ENCODE measurements at places on chromosomes 1 and 21.
A peak's percentile ranks its signal among the peaks of the same experiment; 100 is the strongest.

- DNase-seq, result no peak
Measured at GRCh38 chr1:203524824-203525223, 30.9 kb downstream of the OPTC start.

DNA sequence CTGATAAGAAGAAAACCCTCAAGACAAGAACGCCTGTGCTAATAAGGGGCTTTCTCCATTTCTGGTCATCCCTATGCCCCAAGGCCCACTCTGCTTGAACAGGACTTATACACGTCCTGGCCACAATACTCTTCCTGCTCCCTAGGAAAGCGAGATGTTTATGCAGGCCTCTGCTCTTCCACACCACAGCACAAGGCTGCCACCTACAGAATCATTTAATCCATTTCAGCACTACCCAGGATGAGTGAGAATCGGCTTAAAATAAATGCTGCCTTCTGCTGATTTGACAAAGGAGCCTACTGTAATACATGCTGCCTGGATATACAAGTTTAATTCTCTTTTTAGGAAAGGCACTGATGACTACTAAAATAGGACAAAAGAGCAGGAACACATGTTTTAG lies 29.4 kb downstream of the FRRS1 start:
- DNase-seq, result no peak

DNA sequence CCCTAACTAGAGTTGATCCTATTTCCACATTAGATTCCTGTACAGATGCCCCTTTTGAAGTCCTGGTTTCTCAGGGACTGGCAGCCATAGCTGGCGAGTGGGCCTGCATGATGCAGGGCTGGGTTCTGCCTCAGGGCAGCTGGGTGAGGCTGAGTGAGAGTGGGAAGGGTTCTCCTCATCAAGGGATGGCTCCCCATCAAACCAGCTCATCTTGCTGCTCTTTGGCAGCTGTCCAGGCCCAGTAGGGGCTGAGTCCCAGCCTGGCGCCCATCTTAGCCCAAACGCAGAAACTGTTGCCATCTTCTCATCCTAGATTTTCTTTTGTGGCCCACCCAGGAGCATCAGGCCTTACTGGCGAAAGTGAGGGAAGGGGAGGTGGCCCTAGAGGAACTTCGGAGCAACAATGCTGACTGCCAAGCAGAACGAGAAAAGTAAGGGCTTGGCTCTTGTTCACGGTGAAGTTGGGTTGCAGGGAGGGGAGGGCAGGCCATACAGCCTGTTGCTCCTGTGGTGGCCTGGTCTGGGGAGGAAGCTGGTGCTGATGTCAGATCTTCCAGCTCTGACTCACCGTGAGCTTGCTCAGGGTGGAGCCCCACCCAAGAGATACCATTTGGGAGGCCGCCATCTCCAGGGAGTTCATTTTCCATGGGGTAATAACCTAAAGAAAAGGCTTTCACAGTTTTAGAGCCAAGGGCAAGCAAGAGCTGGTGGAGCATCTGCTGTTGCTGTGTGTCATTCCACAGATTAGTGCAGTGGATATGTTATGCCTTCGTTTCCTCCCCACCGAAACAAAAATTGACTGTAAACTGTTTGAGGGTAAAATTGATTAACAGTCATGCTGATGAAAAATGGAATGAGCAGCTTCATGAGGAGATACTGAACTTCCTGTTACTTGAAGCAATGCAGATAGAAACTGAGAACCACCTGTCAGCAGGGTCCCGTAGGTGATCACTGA lies 34.7 kb downstream of the TUFT1 start:
- DNase-seq, result peak; percentile 63

DNA sequence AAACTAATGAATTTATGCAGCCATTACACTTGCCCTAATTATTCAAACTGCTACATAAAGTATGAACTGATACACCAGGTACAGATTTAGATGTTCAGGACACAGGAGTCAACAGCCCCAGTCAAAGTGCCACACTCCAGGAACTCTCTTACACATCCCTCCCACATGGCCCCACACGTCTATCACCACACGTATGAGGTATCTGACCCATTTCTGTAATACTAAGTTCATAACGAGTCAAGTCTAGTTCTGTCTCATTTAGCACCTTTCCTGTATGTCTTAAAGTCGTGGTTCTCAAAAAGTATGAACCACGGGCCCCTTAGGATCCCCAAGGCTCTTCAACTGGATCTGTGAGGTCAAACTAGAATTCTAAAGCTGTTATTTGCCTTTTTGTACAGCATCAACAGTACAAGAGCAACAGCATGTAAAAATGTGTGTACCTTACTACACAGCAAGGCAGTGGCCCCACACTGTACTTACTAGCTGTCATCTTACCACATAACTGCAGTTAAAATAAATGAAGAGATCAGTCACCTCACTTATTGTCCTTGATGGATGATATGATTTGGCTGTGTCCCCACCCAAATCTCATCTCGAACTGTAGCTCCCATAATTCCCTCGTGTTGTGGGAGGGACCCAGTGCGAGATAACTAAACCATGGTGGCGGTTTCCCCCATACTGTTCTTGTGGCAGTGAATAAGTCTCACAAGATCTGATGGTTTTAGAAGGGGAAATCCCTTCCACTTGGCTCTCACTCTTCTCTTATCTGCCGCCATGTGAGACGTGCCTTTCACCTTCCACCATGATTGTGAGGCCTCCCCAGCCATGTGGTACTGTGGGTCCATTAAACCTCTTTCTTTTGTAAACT lies 42.6 kb downstream of the SIPA1L2 start:
- no peak for DNase-seq

GRCh38 chr1:42456754-42457089 lies 379 bp downstream of the PPCS start:
- DNase-seq, result peak; percentile 85

DNA sequence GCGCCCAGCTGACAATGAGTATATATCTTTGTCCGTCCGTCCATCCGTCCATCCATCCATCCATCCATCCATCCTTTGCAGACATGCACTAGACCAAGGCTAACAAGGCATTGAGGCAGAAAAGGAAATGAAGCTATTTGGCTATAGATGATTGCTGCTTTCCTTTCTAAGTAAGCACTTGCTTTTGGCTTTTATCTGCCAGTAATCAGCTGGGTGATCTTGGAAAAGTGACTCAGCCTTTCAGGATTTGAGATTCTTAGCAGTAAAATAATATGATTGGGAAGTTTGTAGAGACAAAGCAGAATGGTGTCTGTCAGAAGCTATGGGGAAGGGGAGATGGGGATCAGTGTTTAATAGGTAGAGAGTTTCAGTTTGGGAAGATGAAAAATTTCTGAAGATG lies 22.7 kb downstream of the ZFYVE9 start:
- no peak for DNase-seq

DNA sequence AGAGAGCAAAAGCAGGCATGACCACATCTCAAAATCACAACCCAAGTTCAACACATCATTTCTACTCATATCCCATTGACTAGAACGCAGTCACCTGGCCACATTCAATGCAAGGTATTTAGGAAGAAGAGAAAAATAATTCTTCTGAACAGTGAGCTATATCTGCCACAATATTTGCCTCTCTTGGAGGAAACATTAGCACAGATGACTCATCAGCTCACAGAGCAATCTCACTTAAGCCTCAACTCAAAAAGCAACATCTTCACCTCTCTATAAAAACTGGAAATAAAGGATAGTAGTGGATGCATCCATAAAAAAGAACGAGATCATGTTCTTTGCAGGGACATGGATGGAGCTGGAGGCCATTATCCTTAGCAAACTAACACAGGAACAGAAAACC lies 143.9 kb upstream of the FMN2 start:
- DNase-seq, result no peak

Measured in activated effector memory CD4-positive, alpha-beta T cell treated with anti-CD3 and anti-CD28 coated beads, Interleukin-2, amount 50 U/mL, for 16 hours (primary cell).